CD4-positive, alpha-beta T cell treated with Interferon alpha-2 for 1 hour (primary cell): ENCODE measurements at places on chromosomes 2 and 18.

GRCh38 chr18:12944709-12945108, 3.1 kb upstream of the SEH1L start:
- DNase-seq: no peak

DNA sequence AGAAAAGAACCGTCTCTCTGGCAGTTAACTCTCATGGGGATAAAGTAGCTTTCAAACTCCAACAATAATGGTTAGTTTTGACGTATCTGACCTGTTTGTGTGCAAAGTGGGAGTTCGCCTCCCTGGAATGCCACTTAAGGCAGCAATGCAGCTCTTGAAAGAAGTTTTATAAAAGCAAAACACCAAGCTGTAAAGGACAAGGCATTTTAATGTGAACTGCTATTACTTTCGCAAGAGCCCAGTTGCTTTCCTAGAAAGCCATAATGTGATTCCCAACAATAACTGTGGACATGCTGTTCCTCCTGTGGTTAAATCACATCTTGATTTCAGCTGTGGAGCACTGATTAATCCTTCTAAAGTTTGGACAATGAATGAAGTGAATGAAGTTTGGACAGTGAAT, 303.7 kb downstream of the PTPRM start:
- no peak for DNase-seq

DNA sequence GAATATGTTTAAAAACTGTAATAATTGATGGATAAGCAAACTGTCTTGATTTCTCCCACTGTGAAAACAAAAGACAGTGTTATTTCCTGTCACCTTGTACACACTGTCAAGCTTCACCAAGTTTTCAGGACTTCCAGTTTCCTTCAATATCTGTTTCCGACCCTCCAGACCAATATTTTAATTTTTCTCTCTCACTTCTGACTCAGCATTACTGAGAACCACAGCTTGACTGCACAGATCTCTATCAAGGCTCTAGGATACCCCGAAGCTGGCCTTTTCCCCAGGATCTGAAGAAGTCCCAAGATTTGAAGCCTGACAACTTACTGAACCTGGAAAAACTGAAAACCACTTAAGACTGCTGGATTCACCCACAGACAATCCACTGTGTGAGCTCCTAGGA, 13.2 kb upstream of the SULT1C3 start:
- DNase-seq: no peak

GRCh38 chr18:5413447-5413846, 117.9 kb upstream of the ZBTB14 start:
- no peak for DNase-seq

DNA sequence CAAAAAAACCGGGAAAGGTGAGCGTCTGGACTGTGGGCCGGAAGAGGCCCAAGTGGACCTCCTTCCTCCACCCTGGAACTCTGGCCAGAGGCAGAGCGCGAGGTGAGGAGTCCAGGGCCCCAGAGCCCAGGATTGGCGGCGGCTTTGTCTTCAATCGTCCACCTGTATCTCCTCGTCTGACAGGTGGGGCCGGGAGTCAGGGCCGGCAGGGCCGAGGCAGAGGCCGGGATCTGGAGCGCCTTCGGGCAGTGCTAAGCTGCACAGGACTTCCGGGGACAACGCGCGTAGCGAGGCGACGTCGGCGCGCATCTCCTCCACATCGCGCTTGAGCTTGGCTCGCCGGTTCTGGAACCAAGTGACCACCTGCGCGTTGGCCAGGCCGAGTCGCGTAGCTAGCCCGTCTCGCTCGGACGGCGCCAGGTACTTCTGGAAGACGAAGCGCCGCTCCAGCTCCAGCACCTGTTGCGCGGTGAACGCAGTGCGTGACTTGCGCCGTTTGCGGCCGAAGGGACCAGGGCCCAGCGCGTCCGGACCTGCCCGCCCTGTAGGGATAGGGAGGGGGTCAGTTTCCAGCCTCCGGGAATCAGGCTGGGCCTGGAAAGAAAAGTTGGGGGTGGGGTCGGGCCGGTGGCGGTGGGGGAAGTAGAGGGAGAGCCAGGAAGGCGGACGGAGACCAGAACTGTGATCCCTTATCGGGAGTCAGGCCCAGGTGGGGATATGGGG, 1.5 kb downstream of the LBX2 start:
- no peak for DNase-seq

DNA sequence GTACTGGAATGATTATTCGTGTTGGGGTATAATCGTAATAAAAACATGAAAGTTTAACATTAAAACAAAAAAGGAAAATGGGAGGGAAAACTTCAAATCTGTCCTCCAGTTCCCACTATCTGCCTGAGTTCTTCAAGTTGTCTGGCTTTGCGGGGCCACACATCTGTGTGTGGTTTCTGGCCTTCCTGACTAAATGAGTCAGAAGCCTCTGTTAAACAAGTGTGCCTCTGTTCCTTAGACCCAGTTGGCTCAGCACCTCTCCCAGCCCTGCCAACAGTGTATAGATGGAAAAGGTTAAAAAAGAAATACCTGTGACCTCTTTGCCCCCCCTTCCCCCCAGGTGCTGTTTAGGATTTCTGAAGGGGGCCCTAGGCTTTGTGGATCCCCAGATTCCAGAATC, 30.2 kb downstream of the XDH start:
- DNase-seq: no peak

GRCh38 chr2:120852200-120852815, 116.6 kb downstream of the GLI2 start:
- DNase-seq: no peak

- no peak for DNase-seq
Observed at GRCh38 chr18:13003466-13003896, 12.3 kb downstream of the CEP192 start.

- peak; percentile 51 for DNase-seq
Observed at GRCh38 chr2:24421668-24422067, 61.3 kb upstream of the ITSN2 start.

DNA sequence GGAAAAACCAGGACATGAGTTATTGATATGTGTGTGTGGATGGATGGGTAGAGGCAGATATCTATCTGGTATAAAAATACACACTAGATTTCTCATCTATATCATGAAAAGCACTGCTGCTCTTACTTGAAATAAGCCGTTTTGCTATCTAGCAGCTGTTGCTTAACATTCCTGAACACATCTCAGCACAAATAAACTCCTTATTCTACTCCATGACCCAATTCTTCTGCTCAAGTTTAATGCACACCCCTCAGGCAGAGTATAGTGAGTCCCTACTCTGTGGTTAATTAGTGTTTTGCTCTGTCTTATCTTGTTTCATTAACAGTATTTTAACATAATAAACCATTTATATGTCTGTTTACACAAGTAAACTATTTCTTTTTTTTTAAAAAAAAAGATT, 134.2 kb downstream of the CBLN2 start:
- no peak for DNase-seq

DNA sequence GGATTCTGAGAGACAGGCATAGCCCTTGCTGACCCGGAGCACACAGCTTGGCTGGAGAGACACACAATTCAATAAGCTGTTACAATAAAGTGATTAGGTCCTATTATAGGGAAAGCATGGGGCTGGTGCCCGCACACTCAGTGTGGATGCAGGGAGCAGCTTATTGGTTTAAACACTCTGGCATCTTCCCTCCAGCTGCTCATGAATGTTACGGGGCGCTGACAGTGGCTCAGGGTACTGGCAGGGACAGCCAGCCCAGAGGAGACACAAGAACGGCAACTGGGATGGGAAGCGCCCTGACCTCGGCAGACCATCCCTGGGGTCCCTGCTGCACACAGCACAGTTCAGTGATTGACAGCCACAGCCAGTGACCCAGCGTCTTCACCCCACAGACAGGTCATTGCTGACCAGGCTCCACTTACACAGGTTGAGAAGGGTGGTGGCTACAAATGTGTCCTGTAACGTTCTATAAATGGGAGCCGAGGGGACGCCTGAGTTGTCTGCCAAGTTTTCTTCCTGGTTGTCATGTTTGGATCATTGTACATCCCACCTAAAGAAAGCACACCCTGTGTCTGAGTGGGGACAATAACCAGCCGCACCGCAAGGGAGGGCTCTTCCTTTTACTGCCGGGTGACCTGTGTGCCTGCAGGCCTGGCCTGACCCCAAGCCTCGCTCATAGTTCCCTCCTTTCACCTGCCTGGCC, 60.3 kb downstream of the SH3BP4 start:
- DNase-seq: no peak

- DNase-seq: no peak
Observed at GRCh38 chr2:29596584-29596983, 324.8 kb downstream of the ALK start.

DNA sequence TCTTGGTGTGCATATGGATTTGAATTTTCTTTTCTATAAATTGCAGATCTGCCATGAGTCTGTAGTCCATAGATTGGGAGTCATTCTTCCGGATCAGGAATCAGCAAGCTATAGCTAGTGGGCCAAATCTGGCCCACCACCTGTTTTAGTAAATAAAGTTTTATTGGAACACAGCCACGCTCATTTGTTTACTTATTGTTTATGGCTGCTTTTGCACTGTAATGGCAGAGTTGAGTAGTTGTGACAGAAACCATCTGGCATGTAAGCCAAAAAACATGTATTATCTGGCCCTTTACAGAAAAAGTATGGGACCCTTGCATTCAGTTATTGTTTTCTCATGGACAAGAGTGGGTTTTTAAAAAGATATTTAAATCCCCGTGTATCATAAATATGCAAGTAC, 191.2 kb downstream of the LRRTM1 start:
- no peak for DNase-seq

DNA sequence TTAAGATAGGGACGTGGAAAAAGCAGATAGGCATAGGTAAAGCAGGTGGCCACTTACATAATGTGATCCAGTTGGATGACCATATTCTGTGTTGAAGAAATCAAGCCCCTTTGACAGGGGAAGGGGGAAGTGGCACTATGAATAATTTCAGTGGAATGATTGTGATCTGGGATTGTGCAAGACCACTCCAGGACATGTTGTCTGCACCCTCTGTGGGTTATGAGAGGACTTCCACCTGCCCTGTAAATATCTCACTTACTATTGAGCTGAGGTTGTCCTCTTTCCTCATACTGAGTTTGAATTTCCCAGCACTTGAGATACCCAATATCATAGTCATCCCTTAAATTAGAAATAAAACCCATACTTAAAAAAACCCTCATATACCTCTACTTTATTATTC, 220.7 kb downstream of the IRS1 start:
- no peak for DNase-seq

DNA sequence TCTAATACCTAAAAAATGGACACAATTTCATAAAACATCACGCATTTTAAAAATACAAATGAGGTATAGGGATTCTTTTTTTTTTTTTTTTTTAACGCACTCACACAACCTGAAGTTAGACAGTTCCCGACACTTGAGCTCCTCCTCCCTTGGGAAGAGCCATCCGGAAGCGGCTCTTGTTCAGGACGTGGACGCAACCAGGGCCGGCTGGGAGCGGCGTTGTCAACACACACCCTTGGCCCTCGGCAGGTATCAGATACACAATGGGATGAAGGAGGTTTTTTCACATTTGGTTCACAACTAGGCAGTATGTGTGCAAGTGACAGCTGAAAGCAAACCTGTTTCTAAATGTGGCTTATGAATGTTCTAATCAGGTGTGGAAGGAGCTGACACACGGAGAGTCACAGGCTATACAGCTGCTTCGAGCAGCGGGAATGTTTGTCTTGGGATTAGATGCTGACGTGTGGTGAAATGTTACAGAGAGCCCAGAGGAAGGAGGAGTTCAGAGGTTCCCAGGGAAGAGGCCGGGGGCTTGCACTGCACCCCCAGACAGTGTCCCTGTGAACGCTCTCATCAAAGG, 111.1 kb downstream of the PXDN start:
- DNase-seq: no peak
